ENCODE measurements at places on chromosomes 16 and 17. TPM values are rescaled to one million over a fixed set of nuclear protein-coding genes. Genes with fewer than 3 reads are reported as not detected.

DNA sequence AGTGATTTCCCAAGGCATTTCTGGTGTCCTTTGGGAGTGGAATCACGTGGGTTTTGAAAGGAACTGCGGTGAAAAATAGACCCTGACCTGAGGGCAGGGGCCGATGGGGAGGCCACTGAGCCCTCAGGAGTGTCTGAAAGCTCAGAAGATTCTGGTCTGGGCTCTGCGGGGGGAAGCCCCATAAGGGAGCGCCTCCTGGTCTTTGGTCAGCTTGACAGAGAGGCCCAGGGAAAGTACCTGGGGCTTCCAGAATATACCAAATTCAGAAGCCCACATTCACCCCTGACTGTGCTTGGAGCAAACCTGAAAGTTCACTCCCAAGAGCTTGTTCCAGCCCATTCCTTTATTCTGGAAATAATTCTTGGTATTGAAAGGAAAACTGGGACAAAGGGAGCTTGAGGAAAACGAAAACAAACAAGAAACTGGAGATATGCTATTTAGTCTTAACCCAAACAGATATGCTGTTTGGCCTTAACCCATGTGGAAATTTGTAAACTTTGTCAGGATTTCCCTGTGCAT, 23.2 kb upstream of the NAGLU start:
- DNase-seq = no peak

Gene TBC1D28
- not detected for total RNA-seq

Gene NPIPA2
- not detected for total RNA-seq

DNA sequence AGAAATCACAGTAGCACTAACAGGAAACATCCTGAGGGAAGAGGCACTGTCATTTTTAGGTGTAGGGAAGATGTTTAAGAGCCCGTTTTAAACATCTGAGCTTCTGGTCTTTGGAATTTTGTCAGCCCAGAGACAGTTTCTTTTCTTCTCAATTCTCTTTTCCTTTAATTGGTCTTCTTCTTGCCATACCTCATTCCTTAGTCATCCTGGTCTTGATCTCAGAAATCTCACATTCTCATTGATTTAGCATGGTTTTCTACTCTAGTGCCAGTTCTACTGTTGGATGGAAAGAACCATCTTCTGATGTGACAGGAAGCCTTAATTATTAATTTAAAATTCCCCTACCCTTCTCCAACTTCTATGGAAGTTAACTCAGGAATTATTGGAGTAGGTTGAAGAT, 25.4 kb downstream of the BMERB1 start:
- no peak for DNase-seq

GRCh38 chr16:65702707-65703402, 581.0 kb upstream of the CDH11 start:
- DNase-seq = no peak

GRCh38 chr17:27888067-27888466, 5.1 kb downstream of the LYRM9 start:
- no peak for DNase-seq

DNA sequence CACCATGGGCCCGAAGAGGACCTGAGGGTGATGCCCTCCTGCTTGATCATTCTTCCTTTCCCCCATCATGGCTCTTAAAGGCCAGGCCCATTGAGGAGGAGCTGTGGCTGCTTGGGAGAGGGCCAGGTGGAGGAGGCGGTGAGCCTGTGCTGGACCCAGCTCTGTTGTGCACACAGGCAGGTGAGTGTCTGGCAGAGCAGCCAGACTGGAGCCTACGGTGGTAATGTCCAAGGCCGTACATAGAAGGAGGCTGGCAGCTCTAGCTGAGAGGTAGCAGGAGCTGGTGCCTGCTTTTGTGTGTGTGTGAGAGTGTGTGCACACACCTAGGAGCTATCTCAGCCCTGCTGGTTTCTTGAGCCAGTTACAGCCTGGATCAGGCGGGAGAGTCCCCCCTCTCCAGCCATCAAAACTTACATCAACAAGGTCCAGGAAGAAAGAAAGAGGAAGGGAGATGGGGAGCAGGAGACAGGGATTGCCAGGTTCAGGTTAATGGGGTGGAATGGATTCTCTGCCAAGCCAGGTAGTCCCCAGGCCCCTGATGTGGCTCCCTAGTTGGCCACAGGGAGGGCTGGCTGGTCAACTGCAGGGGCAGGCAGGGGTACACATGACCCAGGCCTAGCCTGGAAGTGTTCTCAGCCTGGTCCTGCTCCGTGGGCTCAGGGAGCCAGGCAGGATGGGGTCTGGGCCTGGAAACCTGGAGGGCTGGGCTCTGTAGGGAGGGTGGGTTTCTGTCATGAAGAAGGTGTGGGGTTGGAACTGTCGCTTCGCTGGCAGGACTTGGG, 107.1 kb downstream of the RAP1GAP2 start:
- DNase-seq = no peak

Gene ZFHX3
- 0.68 TPM for total RNA-seq

Gene RASD1
- total RNA-seq = not detected

DNA sequence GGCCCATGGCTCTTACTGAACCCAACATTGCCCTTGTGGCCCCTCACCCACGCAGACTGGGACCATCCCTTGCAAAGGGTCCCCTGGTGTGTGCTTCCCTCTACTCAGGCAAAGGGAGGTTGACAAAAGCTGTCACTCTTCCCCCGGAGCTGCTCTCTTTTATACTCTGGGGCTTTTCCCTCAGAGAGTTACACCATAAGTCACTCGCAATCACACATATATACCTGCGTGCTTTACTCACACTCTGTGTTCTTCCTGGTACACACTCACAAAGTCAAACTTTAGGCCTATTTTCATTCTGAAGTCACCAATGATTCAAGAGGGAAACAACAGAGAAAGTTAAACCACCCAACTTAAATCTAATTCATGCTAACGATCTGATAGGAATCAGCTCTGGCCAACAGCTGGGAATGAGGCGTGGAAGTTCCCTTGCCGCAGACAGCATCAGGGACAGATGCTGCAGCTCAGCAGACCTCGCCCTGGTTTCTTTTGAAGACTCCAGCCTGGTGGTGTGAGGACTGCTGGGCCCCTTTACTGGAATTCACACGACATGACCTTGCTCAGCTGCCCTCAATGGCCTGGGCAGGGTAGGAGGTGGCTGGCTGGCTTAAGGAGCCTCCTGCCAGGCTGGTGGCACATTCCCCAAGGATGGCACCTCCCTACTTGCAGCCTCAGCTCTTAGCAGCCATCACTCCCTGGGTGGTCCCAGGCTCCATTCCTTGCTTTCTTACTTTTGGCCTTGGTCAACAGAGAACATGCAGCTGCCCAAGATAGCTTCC, 27.3 kb downstream of the HIC1 start:
- DNase-seq = no peak

DNA sequence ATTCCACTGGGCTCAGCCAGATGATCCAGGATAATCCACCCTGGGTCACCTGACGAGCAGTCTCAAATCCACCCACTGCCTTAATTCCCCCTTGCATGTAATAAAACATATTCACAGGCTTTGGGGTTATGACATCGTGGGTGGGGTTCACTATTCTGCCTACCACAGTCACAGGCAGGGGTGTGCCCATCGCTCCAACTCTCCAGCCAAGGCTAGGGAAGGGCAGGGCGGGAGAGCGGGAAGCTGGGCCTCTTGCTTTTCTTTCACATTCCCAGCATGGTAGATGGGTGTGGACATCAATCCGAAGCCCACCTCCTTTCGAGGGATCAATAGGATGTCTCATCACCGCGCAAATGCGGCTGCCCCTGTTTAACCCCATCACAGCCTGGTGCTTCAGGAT, 12.7 kb upstream of the CD300LD start:
- DNase-seq = no peak

- DNase-seq = no peak
These were observed 36.6 kb upstream of the SLC25A19 start for GRCh38 chr17:75325827-75326225.

- DNase-seq = no peak
These were observed 440.5 kb downstream of the SLC39A11 start for GRCh38 chr17:72651988-72652387.

DNA sequence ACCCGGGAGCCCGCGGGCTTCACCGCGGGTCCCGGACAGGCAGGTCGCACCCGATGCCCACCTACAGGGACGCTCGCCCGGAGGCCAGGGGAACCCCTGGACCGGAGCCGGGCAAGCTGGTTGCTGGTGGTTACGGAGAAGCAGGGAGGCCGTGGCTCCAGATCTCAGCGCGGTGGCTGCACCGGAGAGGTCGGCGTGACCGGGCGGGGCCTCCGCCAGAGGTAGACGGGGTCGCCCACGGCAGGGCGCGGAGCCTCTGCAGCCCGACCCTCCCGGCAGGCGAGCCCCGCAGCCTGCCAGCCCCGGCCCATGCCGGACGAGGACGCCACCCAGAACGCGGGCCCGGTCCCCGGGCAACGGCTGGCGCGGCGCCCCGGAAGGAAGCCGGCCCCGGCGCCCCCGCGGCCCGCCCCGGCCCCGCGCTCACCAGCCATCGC, 341 bp downstream of the PCYT2 start:
- no peak for DNase-seq

GRCh38 chr17:41785859-41786226, 668 bp downstream of the JUP start:
- DNase-seq = no peak

Gene PPP1R27
- total RNA-seq = not detected

Gene P2RX1
- total RNA-seq = not detected

DNA sequence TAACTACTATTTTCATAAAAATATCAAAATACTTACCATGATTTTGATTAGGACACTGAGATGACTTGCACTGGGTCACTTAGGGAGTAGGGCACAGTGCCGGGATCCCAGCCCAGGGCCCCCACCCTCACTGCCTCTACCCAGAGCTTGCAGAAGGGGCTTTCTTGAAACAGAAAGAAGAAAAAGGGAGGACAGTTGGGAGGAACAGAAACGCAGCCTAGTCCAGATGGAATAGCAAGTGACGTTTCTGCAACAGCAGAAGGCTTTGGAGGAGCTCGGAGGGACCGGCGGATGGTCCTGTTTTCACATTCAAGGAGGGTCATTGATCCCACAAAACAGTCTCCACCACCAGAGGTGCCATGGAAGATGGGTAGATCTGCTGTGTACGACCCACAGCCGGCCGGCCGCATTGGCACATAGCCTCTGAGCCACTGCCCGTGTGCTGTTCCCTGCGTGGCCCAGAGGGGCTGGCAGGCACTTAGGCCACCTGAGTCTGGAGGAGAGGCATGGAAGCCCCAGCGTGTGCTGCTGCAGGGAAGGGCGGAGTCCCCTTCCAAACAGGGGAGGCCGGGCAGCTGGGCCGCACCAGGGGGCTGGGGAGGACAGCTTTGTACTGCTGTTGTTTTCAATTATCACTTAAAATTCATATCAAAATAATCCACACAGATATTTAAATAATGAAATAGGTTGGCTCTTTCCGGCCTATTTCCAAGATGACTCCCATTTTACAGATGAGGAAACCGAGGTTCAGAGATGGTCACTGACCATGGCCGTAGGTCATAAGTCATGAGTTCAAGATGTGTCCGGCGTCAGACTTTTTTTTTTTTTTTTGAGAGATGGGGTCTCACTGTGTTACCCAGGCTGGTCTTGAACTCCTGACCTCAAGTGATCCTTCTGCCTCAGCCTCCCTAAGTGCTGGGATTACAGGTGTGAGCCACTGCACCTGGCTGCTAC, 22.9 kb upstream of the GSG1L start:
- no peak for DNase-seq
